ENCODE measurements at places on chromosomes 11 and 22. TPM values are rescaled to one million over a fixed set of nuclear protein-coding genes. Genes with fewer than 3 reads are reported as not detected.

The MS4A7 gene
- total RNA-seq: 27.2 TPM

The MFRP gene
- not detected for total RNA-seq

DNA sequence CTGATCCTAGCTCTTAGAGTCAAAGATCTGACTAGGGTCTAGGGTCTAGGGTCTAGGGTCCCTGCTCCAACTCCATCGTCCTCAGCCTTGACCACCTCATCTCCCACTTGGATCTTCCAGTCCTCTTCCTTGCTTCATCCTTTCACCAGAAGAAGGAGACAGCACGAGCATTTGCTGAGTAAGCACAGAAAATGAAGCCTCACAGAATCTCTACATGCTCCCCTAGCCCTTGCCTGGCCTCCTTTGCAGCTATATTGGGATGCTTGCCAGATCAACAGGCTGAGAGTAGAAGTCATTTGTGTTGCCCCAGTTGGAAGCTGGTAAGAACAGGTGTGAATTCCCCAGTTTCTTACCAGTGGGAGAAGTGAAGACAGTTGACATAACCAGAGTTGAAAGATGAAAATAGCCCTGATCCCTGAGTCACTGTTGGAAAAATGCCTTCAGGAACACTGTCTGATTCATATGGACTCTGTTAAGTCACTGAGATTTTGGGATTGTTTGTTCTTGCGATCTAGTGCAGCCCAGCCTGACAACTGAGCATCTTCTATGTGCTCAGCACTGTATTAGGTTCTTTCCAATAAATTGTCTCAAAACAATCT is 552.5 kb downstream of the INSC start:
- H3K27me3 ChIP-seq: no peaks in the 10 kb centered on the region
- H3K4me3 ChIP-seq: no peak overlapping the region
- H3K27ac ChIP-seq: no peak overlapping the region
- DNase-seq: no peak
- H3K4me1 ChIP-seq: no peaks in the 10 kb centered on the region

DNA sequence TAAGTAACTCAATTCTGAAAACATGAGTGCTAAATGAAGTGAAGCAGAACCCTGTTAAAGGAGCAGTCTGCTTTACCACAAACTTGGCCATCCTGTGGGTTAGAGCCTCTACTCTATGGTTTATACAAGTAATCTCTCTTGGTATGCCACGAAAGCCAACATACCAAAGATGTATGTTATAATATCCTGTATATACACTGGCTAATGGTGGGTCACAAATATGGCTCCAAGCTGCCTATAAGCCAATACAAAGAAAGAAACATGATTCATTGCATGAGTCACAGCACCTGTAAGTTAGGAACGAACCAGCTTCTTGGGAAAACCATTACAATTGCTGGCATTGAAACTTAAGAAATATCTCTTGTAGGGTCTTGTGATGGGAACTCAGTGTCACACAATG is 16.1 kb downstream of the XRRA1 start:
- peaks cover 18% of the 10 kb centered on the region for H3K36me3 ChIP-seq
- H3K4me1 ChIP-seq: no peaks in the 10 kb centered on the region
- no peak overlapping the region for H3K4me3 ChIP-seq
- H3K27ac ChIP-seq: no peak overlapping the region

- no peak for DNase-seq
- no peak within 1 kb of the TSS for H3K27ac ChIP-seq
Observed at GRCh38 chr11:129192150-129192549, at the start of gene ARHGAP32. Gene ARHGAP32 (minus strand): TSS chr11:129192325. CDS start chr11:129192198, 127 bp downstream.

- DNase-seq: no peak
- H3K4me3 ChIP-seq: no peak overlapping the region
- no peak overlapping the region for H3K27ac ChIP-seq
Observed at GRCh38 chr11:44593251-44593650, 27.8 kb downstream of the CD82 start.

GRCh38 chr11:120137611-120138521 is at the start of gene TRIM29:
Gene TRIM29 (minus strand): TSS chr11:120138113. CDS start chr11:120138031, 82 bp downstream.
- H3K36me3 ChIP-seq: no peaks in the 10 kb centered on the region
- H3K27ac ChIP-seq: no peak within 1 kb of the TSS
- no peaks in the 10 kb centered on the region for H3K27me3 ChIP-seq
- H3K4me3 ChIP-seq: no peak within 1 kb of the TSS
- no peak for DNase-seq

DNA sequence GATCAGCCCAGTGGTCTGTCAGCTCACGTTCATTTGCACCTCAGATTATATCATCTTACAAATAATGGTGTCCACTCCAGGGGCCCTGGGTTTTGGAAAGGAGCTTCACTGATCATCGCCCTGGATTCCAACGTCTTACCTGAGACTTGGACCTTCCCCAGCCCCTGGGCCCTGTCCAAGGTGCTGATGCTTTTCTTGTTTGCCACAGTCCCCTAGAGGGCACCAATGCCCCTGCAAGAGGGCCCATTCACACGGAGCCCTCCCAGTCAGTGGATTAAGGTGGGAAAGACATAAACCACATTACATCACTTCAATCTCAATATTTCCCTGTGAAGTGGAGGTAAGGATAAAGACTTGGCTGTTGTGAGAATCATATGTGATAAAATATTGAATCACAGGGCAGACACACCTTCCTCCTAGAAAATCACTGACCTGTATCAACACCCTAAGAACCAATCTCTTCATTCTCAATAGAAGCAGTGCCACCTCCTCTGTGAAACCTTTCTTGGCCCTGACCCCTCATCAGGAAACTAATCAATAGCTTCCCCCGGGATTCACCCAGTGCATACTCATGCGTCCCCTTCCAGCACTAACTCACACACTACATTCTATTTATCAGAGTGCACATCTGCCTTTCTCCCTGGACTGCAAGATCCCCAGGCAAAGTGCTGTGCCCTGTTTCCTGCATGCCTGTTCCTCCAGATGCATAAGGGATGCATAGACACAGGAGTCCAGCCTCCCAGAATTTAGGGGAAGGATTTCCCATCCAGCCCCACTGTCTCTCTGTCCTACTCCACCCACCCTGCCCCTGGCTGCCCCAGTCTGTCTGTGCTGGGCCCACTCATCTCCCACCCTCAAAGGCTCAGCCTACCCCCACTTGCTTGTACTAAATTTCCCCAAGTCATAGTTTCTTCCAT is 167.0 kb downstream of the BUD13 start:
- no peak overlapping the region for H3K27ac ChIP-seq
- H3K36me3 ChIP-seq: no peaks in the 10 kb centered on the region
- no peaks in the 10 kb centered on the region for H3K27me3 ChIP-seq
- no peak overlapping the region for H3K4me3 ChIP-seq

GRCh38 chr11:13126430-13126829 is 117.3 kb downstream of the RASSF10 start:
- DNase-seq: no peak
- H3K36me3 ChIP-seq: no peaks in the 10 kb centered on the region
- H3K27ac ChIP-seq: no peak overlapping the region
- H3K27me3 ChIP-seq: no peaks in the 10 kb centered on the region

All from B cell (primary cell).